ENCODE measurements at places on chromosomes 2 and 18.

- DNase-seq: peak; percentile 67
These were observed 41.0 kb downstream of the LPIN2 start for GRCh38 chr18:2971741-2972552.

- DNase-seq: no peak
These were observed 348.7 kb downstream of the NR4A2 start for GRCh38 chr2:155983845-155984244.

DNA sequence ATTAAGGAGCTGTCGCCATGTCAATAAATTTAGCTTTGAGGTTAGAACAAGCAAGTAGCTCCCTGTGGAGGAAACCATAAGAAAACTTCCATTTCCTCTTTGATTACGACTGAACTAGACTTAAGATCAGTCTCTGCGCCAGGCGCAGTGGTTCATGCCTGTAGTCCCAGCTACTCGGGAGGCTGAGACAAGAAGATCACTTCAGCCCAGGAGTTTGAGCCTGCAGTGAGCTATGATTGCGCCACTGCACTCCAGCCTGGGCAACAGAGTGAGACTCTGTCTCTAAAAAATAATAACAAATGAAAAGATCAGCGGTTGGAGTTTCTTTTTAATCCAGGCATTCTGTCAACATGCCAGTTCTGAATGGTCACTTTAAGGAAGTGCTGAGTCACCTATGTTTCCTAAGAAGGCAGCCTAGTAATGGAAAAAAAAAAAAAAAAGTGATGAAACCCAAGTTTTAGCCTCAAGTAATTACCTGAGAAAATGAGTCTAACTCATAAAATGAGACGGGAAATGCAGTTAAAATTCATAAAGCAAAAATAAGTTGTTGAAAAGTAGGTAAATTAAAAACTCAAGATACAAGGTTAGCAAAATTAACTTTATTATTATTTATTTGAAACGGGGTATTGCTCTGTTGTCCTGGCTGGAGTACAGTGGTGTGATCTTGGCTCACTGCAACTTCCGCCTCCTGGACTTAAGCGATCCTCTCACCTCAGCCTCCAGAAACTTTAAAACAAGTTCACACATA, 10.2 kb downstream of the C18orf32 start:
- DNase-seq: no peak

- no peak for DNase-seq
These were observed 29.4 kb upstream of the GMPPA start for GRCh38 chr2:219469186-219469724.

DNA sequence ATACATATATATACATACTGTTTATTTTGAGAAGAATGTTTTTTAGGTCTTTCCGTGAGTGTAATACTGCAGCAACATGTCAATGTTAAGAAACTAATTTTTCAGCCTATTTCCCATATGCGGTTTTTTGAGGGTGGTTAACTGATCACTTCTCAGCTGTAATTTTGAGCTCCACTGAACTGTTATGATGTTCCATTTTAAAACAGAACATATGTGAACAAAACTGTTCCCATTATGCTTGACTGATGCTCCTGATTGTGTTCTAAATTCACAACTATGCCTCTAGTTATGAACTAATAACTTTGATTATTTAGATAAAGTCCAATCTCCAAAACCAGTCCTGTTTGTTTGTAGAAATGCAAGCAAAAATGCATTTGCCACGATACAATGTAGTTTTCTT, 511.2 kb upstream of the FSIP2 start:
- DNase-seq: no peak

- DNase-seq: peak; percentile 56
These were observed 829 bp downstream of the ACVR1C start for GRCh38 chr2:157627594-157628476.

DNA sequence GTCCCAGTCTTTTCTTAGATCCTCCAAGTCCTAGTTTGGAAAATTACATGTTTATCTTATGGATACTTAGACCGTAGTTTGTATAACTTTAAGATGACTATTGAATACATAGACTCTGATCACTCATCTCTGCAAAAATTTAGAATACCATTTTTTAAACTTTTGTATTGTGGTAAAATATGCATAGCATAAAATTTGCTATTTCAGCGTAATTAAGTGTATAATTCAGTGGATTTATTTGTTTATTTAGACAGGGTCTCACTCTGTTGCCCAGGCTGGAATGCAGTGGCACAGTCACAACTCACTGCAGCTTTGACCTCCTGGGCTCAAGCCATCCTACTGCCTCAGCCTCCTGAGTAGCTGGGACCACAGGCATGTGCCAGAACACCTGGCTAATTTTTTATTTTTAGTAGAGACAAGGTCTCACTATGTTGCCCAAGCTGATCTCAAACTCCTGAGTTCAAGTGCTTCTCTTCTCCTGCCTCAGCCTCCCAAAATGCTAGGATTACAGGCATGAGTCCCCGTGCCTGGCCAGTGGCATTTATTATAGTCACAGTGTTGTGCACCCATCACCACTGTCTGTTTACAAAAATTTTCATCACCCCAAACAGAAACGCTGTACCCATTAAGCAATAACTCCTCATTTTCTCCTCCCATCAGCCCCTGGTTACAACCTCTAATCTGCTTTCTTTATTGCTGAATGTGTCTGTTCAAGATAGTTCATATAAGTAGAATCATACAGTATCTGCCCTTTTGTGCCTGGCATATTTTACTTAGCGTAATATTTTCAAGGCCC, 90.0 kb downstream of the MAP3K20 start:
- no peak for DNase-seq

- DNase-seq: no peak
These were observed 32.8 kb downstream of the TACR1 start for GRCh38 chr2:75166491-75166890.

DNA sequence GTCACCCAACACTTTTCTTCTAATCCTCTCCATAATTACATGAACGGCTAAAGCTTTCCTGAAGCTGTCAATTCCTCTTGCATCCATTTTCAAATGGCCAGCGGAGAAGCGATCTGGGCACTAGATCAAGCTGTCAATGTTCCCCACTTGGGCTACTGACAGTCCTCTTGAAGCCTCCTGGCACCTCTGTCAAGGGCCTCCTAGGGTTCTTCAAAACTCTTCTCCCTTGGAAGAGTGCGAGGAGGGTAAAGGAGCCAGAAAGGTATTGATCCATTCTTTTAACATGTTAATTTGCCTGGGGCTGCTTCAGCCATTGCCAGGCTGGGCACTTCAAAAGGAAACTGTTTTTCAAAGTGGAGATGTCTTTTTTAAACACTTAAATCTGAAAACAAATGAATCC, 19.8 kb downstream of the EPHA4 start:
- DNase-seq: no peak

DNA sequence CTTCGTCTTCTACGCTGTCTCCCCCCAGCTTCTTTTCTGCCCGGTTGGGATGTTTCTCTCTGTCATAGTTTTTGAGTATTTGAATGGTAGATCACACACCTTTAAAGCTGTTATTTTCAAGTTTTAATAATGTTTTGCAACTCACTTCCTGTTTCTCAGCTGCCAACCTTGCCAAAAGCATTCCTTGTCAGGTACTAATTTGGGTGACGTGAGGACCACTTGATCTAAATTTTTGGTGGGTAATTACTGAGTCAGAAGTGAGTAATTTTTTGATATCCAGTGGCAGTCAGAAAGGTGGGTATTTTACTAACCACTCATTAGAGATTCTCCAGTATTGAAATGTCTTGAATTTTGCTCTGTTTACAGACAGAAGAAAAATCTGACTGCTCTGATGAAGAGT, 852.4 kb upstream of the FANCL start:
- DNase-seq: no peak

DNA sequence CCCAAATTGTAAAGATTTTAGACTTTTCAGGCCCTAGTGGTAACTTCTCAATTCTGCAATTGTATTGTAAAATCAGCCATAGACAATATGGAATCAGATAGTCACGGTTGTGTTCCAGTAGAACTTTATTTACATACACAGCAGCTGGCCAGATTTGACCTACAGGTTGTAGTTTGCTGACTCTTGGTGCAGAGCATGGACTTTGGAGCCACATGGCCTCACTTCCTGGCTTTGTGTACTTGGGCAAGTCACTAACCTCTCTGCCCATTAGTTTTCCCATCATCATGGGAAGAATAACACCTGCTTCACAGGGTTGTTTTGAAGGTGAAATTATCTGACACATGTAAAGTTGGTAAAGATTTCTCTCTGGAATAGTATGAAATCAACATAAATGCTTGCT, 147.6 kb downstream of the TMEM200C start:
- no peak for DNase-seq

All from stimulated activated CD4-positive, alpha-beta T cell treated with anti-CD3 and anti-CD28 coated beads, Interleukin-2, amount 100 ng/mL, for 24 hours (primary cell).